ENCODE measurements at places on chromosomes 5 and 9.

- peak; percentile 8 for DNase-seq
Observed at GRCh38 chr9:33645706-33646105, 121.7 kb downstream of the ANKRD18B start.

GRCh38 chr9:84857211-84857610, 187.7 kb downstream of the NTRK2 start:
- no peak for DNase-seq

DNA sequence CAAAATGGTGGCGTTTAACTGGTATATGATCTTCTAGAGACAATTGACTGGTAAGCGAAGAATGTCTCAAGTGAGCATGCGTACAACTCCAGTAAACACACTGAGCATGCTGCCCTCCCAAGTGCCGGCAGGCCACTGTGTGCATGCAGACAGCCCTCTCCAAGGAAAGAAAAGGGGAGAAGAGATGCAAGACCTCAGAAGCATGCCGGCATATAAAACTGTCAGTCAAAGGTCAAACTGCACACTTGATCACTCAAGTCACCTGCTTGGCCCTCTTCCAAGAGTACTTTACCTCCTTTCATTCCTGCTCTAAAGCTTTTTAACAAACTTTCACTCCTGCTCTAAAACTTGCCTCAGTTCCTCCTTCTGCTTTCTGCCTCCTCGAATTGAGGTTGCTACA, 910.2 kb downstream of the TAF11L14 start:
- peak; percentile 20 for DNase-seq

DNA sequence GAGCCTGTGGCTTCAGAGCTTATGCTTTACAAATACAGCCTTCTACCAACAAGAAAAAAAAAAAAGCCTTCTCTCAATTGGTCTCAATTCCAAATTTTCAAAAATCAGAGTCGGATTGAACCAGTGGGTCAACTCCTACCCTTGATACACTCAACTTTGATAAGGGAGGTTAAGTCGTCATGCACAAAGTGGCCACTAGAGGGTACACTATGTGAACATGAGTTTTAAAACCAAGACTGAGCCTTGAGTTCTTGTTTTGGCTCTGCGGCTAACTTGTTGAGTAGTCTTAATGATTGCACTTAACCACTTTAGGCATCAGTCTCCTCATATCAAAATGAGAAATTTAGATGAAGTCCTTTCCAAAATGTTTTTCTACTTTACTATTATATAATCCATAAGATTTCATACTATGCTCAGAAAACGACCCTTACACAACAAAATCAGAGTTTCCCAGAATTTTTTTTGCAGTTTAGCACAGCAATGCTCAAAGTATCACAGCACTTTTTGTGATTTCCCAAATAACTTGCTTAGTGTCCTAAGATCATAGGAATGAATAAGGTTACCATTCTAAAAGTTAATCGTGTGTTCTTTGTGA, 92.9 kb upstream of the MTAP start:
- peak; percentile 73 for DNase-seq

DNA sequence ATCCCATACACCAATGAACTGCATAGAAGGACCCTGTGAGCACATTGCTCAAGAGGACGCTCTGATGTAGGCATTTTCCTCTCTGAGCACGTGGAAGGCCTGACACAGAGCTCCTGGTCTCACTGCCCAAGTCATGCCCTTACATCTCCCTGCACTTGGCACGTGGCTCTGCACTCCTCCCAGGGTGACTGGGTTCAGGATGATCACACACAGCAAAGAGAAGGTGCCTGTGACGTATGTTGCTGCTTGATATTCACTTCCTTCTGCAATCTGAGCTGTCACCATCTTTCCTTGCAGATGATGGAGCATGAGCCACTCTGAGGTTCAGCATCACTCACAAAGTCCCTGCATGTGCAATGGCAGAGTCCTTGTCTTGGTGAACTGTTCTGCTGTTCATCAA, 125.2 kb downstream of the FSTL4 start:
- DNase-seq, result no peak

GRCh38 chr9:28915202-28915930, 1342.1 kb upstream of the C9orf72 start:
- DNase-seq, result peak; percentile 20

DNA sequence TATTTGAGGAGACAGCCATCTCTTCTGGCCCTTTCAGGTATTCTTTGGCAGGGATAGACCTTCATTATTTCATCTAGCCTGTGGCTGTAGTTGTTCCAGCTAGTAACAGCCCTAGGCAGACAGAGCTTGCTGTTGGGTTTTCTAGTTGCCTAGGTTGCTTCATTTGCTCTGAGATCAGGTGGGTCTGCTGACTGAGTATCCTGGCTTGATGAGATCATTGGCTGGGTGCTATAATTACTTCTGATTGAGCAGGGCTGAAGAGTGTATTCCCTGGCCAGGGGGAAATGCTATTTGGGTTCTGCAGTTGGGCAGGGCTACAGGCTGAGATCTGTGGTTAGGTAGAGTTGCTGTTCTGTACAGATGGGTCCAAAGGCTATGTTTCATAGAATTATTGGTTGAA, 456.1 kb downstream of the PSAT1 start:
- DNase-seq, result peak; percentile 44

GRCh38 chr9:124342402-124342775, 72.9 kb downstream of the PSMB7 start:
- DNase-seq, result no peak

- DNase-seq, result no peak
Observed at GRCh38 chr5:66170195-66170919, 26.3 kb downstream of the SREK1 start.

DNA sequence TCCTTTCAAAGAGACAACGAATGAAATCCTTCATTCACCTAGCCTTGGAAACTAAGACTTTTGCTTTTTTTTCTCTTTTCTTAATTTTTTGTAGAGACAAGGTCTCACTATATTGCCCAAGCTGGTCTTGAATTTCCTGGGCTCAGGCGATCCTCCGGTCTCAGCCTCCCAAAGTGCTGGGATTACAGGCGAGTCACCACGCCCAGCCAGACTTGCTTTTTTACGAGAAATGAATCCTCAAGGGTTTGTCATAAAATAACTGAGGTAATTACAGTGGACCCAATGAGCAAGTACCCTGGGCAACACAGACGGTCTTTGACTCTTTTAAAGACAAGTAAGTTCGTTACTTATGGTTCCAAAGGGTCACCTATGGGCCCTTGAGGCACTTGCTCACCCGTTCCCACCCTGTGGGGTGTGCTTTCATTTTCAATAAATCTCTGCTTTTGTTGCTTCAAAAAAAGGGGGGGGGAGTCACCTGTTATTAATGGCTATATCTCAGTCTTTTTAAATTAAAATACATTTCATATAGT, 70.4 kb downstream of the TRPM6 start:
- DNase-seq, result no peak

DNA sequence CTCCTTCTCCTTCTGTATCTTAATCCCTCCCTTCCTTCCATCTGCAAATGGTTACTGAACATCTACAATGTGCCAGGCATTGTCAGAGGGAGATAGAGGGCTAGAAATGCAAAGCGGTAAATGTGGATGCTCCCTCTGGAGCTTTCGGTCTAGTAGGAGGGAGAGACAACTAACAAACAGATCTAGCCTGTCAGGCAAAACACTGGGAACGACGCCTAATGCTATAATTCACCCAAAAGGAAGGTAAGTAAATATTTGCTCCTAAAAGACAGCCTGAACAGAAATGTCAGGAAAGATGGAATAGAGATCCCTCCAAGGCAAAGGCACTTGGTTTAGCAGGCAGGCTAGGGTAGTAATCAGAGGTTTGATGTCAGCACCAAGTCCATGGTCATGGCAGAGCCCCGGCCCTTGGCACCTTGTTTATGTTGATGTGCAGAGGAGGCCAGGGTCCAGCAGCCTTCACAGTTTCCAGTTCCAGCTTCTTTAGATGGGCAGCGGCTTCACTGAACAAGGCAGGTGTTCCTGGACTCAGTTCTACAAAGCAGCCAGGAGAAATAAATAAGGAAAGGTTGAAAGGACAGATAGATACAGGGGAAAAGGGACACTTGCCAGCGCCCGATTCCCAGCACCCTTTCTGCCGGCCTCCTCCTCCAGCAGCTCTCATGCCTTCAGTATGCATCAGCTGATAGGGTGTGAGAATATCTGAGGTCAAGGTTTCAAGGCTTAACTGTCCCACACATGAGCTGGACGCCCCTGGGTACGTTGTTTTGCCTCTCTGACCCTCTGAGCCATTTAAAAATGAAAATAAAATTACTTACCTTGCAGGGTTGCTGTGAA, 46.5 kb upstream of the FRRS1L start:
- DNase-seq, result peak; percentile 78

GRCh38 chr9:36051317-36051716, 14.6 kb downstream of the RECK start:
- no peak for DNase-seq

GRCh38 chr5:54785729-54786591, 199.4 kb downstream of the ESM1 start:
- DNase-seq, result peak; percentile 26

DNA sequence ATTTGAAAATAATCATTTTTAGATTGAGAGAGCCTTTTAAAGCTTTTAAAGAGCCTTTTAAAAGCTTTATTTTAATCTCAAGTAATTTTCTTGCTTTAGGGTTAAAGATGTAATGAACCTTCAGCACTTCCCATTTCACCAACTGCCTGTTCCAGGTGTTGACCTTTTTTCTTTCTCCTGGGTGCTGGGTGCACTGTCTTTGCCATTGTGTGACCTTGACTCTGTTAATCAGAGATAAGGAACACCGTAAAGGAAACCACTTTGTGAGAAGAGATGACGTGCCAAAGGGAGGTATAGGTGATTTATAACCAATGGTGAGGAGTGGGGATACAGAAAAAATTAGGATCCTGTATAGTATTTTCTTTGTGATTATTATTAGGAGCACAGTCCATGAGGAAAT, 68.2 kb downstream of the NAA35 start:
- DNase-seq, result no peak

DNA sequence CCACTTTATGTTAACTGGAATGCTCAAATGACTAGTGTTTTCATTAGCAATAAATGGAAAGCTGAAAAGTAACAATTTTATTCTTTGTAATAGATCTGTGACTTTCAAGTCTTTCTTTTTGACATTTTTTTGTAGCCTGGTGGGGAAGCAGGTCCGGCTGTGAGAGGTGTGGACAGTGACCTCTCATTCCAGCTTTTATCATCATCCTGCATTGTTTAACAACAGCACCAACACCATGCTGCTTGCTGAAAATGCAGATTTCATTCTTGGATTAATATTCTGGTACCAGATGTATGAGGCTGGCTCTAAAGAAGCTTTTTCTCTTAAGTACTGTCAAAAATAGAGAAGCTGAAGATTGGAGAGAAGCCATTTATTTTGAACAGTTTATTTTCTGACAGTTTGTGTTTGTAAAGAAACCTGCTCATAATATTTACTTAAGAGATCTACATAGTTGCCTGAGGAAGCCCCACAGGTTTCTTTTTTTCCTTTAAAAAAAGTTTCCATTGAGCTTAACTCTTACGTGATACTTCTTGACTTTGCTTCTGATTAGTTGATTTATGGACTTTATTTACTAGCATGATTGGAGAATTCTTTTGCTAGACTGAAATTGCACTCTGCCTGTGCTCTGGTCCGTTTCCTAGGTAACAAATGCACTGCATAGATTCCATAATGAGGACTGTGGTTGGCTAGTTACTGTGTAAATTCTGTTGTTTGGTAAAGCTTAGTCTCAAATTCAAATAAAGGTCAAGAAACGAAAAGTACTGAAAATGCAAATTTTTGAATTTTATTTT, 3.4 kb downstream of the KIAA1958 start:
- peak; percentile 63 for DNase-seq

GRCh38 chr5:118891252-118891651, 97.1 kb downstream of the DTWD2 start:
- peak; percentile 98 for DNase-seq

DNA sequence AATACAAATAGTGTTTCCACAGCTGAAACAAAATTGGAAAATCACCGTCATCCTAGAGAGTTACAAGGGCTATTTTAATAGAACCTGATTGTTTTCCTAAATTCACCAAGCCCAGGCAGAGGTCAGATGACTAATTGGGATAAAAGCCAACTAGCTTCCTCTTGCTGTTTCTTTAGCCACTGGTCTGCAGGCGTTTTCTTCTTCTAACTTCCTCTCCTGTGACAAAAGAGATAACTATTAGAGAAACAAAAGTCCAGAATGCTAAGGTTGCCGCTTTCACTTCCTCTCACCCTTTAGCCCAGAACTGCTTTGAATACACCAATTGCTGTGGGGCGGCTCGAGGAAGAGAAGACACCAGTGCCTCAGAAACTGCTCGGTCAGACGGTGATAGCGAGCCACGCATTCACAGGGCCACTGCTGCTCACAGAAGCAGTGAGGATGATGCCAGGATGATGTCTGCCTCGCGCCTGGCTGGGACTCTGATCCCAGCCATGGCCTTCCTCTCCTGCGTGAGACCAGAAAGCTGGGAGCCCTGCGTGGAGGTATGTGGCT, at the start of gene TLR4:
Gene TLR4 (plus strand): TSS at position 380 of the 552 bp plus-strand sequence. CDS start 70 bp downstream, at position 450.
- peak; percentile 80 for DNase-seq

GRCh38 chr5:104733063-104733669, 1170.6 kb upstream of the NUDT12 start:
- peak; percentile 33 for DNase-seq

DNA sequence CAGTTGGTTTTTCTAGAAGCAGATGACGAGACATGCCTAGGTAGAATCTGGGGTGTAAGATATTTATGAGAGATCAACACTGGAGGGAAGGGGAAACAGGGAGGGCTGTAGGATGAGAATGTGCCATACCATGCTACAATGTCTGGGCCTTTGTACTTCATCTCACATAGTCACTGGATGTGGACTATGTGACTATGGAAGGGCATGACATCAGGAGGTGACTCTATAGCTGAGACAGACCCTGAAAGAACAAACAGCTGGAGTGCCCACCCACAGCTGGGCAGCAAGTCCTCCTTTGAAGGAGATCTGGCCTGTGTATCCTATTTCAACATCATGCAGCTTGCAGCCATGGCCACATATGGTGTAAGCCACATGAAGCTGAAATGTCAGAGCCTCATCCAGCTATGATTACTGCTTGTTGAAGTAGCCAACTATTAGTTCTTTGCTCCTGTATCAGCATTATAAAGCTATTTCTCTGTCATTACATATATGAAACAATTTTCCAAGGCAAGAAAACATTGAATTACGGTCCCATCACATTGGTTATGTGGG, 46.2 kb upstream of the KIF2A start:
- DNase-seq, result peak; percentile 80

DNA sequence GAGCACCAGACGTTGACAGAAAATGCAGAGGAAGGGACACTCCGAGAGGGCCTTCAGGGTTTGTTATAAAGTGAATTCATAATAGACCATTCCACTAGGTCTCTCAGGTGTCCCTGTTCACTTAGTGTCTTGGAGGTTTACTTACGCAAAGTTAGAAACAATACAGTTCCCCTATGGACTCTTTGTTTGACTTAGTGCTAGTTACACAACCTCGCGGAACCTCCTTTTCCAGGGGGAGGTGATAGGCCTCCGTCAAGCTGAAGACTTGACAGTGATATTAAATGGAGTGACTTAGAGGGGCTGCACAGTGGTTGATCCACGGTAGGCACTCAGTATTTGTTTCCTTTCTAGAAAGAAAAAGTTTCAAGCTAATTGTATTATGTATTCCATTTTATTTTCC, 1.3 kb downstream of the CCT5 start:
- no peak for DNase-seq

GRCh38 chr5:167309941-167310517, 981.4 kb upstream of the WWC1 start:
- DNase-seq, result no peak

Data from NCI-H69 (cell line).